ENCODE measurements at places on chromosomes 5 and 9.

DNA sequence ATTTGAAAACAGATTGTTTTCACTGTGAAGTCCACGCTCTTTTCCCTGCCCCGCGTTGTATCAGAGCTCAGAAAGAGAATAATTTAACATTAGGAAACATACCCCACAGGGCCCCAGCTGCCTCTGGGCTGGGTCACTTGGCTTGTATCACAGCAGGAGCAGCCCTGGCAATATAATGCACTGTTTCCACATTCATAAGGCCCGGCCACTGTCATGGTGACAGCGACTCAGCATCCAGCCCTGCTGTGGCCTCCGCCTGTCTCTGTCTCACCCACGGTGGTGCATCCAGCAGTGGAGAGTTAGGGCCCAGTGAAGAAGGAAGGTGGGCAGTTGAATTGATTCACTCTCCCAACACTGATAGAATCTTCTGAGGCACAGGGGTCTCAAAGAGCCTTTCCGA lies 188.9 kb downstream of the NSG2 start:
- no peak for DNase-seq

DNA sequence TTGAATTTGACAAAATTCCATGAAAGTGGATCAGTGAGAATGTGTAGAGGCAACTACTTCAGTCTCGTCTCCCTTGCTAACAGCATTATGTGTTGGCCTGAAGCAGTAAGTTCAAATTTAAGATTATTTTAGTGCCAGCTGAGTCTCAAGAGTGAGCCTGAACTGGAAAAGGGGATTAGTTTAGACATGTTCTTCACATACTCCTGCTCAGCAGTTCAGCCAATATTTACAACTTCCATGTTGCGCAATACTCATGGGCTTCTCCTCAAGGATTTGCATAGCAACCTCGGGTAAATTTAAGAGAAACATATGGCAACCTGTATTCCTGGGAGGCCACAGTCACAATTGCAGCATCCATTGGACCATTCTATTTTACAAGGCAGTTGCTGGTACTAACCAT lies 553.8 kb downstream of the PTPRD start:
- no peak for DNase-seq

- DNase-seq = no peak
These were observed 20.7 kb downstream of the TTC39B start for GRCh38 chr9:15286161-15286821.

- no peak for DNase-seq
These were observed 49.6 kb upstream of the UBAC1 start for GRCh38 chr9:136010615-136011361.

GRCh38 chr5:125660231-125660895 lies 762.8 kb upstream of the GRAMD2B start:
- no peak for DNase-seq

- DNase-seq = no peak
These were observed 641 bp downstream of the ATP6V1G1 start for GRCh38 chr9:114588210-114588609.

GRCh38 chr5:132134384-132134783 lies 60.8 kb downstream of the CSF2 start:
- DNase-seq = no peak

DNA sequence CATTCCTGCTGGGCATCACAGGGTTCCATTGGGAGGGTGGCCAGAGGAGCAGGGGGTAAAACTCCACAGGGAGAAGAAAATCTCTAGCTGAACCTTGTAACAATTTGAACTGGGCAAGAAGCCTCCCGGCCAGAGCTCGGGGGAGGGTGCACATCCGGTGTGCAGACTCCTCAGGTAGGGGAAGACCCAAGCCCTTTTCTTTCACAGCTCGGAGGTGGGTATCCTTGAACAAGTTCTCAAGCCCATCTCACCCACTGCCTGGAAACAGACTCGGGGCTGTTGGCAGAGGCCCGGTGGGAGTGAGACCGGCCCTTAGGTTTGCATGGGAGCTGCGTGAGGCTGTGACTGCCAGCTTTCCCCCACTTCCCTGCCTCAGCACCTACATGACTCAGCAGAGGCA lies 111.5 kb upstream of the IL7R start:
- no peak for DNase-seq
